Suppressor macrophage (primary cell): ENCODE measurements at places on chromosomes 3 and 15.

- DNase-seq, result no peak
Measured at GRCh38 chr3:135109681-135110080, 314.6 kb downstream of the EPHB1 start.

DNA sequence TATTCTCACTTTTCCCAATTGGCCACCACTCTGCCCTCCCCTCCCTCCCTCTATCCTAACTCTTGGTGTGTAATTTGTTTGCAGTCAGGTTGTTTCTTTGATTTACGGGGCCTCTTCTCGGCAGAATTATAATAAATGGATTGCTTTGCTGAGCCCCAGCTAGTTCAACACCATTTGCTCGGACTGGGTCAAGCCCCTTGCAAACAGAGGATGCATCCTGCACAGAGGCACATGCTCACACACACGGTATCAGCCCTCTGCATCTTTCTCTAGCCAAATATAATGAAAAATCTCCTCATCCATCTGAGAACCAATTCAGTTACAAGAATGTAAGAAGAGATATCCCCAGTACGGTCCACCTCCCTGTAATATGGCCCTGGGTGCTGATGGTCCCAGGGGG, 97.7 kb downstream of the EPHB1 start:
- no peak for DNase-seq

DNA sequence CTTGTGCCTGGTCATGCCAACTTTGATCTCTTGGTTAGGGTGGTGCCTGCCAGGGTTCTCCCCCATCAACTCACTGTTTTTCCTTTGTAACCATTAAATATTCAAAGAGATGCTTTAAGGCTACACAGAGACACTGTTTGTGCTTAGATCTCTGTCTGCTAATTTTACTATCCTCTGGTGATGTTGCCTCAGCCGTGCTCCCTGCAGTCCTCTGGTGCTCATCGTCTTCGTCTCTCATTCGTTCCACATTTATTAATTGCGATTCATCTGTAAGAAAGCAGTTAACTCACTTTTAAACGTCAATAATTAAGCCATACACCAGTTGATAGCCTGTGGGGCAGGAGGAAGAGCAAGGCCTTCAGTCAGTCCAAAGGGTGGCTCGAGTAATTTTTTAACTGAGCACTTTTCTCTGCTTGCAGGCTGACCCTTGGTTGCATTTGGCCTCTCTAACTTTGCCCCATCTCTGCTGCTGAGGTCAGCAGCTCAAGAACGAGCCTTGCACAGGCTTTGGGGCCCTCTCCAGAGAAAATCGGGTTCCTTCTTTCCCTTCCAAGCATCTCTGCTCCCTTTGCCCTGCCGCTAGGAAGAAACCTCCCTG, 62.9 kb downstream of the KLF15 start:
- no peak for DNase-seq

DNA sequence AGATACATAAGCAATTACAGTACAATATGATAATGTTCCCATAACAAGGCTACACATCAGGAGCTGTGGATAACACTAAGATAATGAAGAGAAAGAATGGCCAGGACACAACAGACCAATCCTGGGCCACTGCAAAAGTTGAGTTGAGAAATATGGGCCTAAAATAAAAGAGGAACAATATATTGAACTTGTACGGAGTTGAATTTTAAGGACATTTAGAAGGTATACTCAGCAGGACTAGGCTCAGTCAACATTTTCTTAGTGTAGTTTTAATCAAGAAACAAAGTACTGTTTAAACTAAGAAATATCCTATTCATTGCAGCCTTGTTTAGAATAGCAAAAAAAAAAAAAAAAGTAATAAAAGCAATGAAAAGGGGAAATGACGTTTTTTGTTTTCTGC, 24.3 kb downstream of the HERC1 start:
- DNase-seq, result peak; percentile 49

DNA sequence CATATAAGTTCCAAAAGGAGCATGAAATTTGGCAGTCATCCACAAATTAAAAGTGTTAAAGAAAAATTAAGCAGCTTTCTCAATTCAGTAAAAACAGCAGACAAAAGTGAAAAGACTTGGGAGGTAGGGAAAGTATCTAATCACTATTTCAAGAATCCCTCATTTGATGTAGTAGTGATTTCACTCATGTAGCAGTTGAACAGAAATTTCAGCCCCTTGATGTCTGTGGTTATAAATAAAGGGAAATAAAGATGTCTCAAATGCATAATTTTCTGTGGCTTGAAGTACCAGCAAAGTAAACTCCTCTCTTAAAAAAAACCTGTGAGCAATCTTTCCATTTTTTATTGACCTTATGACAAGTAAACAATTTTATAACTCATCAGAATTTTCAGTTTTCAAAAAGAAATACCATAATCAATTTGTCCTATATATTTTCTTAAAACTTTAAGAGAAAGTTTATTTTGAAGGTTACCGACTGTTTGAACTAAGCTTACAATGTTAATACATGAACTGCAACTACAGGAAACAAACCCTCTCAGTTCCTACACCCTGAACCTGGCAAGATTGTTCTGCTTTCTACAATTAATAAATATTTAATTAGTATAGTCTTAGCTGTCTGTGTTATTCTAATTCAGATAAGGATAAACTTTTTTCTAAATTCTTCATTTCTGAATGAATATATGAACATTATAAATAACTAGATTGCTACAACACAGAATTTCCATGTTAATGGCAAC, 94.2 kb downstream of the CBLB start:
- no peak for DNase-seq

GRCh38 chr15:91704343-91704742, 149.2 kb upstream of the SLCO3A1 start:
- no peak for DNase-seq

GRCh38 chr15:20340331-20340811, 201.2 kb downstream of the GOLGA6L6 start:
- no peak for DNase-seq

GRCh38 chr3:14481646-14482036, 58.5 kb downstream of the GRIP2 start:
- no peak for DNase-seq

GRCh38 chr3:85255949-85256348, 297.2 kb downstream of the CADM2 start:
- no peak for DNase-seq
